ENCODE measurements at places on chromosomes 1 and 21. TPM values are rescaled to one million over a fixed set of nuclear protein-coding genes. Genes with fewer than 3 reads are reported as not detected.

DNA sequence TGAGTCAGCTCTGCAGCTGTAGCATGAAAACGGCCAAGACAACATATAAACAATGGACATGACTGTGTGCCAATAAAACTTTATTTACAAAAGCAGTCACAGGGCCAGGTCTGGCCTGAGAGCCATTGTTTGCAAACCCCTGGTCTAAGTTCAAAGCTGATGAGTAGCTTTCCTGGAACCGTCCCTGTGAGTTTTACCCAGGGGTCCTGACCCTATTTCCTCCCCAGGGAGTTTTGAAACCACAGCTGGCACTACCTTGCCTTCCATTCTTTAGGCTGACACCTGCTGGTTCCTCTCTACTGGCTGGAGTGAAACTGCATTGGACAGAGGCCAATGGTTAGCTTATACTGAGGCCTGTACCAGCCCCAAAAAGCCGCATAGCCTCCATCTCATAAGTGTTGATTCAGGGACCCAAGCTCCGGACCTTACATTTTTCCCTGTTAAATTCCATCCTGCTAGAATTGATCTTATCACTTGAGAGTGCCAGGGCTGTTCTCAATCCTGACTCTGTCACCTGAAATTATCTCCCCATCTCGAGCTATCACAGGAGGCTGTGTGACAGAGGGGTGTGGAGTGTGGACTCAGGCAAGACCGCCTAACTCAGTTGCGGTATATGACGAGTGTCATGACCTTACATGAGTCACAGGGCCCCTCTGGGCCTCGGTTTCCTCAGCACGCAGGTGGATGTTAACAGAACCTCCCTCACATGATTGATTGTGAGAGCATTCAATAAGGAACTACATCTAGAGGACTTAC, 343.6 kb downstream of the NPHP4 start:
- no peak for DNase-seq

DNA sequence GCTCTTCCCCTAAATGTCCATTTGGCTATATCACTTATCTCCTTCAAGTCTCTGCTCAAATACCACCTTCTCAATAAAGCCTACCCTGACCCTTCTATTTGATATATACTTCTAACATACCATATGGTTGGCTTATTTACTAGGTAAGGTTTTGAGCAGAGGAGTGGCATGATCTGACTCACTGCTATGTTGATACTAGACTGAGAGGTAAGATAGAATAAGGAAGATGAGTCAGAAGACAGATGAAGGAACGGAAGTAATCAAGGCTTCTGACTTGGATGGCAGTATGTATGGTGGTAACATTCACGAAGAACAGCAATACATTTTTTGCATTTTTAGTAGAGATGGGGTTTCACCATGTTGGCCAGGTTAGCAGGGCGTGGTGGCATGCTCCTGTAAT, 4.8 kb upstream of the HRNR start:
- DNase-seq = no peak

DNA sequence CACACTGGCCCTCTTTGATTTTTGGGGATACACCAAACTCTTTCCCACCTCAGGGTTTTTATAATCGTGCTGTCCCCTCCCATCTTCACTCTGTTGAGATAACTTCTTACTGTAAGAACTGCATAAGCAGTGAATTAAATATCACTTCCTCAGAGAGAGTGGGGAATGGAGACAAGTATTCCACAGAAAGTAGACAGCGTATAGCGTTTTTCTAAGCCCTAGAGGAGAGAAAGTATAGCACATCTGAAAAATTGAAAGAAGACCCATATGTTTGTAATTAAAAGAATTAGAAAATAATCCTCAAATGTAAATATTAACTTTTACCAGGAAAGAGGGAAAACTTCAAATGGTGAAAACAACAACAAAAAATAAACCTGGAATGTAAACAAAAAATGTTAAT, 67.3 kb downstream of the GPR161 start:
- DNase-seq = no peak

BCL10 gene
- 51.4 TPM for total RNA-seq

GRCh38 chr21:44477712-44478111, 22.4 kb downstream of the LRRC3 start:
- no peak for DNase-seq

CCDC30 gene
- 0.18 TPM for total RNA-seq

DNA sequence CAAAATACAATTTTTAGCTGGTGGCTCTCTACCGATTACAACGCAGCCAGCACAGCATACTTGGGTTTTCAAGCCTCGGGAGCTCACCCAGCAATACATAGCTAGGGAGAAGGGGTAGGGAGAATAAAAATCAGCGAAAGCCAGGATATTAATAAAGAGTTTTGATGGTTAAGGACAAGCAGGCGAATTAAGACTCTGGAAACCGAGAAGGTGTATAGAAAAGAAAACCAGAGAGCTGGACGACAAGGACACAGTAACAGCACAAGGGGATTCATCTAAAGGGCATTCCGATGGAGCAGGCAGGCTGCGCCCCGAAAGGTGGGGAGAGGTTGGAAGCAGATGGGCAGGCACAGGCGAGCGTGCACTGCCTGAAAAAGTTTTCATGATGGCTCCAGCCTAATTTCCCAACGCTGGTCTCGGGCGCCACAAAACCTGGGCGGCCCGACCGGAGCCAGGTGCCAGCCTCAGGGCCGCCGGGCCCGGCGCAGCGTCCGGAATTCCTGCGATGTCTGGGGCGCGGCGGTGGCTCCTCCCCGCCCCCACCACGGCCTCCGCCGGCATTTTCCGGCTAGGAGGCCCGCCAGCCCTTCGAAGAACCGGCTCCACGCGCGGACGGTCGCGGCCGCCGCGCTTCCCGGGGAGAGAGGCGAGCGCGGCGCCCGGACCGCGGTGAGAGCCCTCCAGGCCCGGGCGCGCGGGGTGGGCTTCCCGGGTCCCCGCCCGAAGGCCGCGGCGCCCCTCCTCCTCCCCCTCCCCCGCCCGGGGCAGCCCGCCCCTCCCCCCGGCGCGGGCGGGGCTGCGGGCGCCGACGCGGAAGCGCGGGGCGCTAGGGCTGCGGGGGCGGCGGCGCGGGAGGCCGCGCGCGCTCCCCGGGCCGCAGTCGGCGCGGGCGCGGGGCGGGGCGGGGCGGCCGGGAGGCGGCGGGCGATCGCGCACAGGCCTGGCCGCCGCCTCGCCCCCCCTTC, 774 bp upstream of the DYRK1A start:
- peak; percentile 45 for DNase-seq

DNA sequence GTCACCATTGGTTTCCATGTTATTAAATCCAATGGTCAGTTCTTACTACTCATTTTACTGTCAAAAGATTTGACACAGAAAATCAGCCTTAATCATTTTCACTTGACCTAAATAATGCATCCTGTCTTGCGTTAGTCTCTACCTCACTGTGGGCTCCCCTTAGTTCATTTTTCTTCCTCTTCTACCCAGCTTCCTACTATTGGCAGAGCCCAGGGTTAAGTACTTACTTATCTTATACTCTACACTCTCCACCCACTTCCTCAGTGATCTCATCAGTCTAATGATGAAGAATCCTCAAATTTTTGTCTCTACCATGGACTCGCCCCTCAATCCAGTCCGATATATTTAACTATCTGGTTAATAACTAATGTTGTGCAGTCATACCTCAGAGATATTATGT, 735.9 kb downstream of the KCNT2 start:
- DNase-seq = no peak

DNA sequence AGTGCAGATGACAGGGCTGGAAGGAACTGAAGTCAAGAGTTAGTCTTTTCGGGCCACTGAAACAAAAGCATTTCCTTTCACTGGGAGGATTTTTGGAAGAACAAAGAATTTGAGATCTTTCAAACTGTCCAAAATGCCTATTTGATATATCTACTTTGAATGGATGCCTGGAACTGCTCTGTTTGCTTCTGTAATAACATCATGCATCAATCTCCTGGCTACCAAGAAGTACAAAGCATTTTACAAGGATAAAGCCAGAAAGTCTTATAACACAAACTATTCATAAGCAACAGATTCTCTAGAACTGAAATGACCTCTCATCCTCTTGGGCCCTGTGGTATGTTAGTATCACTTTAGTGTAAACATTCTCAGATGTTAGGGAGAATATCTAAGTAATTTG, 18.2 kb upstream of the RHOU start:
- DNase-seq = no peak

DNA sequence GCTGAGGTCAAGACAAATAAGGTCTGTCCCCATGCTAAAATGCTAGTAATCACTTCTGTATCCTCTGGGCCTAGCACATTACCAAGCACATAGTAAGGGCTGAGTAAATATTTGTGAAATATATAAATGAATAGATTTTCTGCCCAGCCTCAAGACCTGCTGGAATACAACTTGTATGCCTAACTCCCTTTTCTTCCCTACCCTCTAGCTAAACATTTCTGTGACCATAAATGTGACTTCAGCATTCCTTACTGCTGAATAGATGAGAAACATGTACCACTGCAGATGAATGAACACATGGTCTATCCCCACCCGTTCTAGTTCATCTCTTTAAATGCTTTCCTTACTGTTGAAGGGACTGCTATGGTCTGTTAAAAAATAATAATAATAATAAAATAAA, 209.0 kb upstream of the HOOK1 start:
- DNase-seq = peak; percentile 78

PLA2G5 gene
- not detected for total RNA-seq

DNA sequence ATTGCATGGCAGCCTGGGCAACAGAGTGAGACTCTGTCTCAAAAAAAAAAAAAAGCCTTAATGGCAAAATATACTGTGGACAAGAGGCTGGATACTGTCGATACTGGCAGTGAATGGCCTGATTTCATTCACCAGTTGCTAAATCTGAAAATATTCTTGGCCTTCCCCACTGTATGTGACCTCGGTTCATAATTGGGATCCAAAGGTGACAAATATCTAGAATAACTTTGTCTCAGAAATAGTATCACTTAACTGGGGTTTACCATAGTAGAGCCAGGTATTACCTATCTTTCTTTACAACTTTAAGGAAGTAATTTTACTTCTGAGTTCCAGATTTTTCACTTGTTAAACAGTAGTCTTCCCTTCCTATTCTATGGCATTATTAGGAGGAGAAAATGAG, 8.4 kb downstream of the MTF2 start:
- DNase-seq = no peak
